ENCODE measurements at places on chromosomes 16 and 17. TPM values are rescaled to one million over a fixed set of nuclear protein-coding genes. Genes with fewer than 3 reads are reported as not detected.

- H3K36me3 ChIP-seq, result peaks cover 98% of the 10 kb centered on the region
- no peak for DNase-seq
- no peak overlapping the region for H3K4me3 ChIP-seq
Observed at GRCh38 chr17:40151414-40151963, 11.2 kb downstream of the CASC3 start.

- no peaks in the 10 kb centered on the region for H3K36me3 ChIP-seq
- H3K27ac ChIP-seq, result peak overlapping the region; percentile 7
- H3K4me3 ChIP-seq, result peak overlapping the region; percentile 7
- no peaks in the 10 kb centered on the region for H3K4me1 ChIP-seq
Observed at GRCh38 chr16:27374804-27375425, 27.1 kb upstream of the IL21R start.

- H3K36me3 ChIP-seq, result peaks cover 6% of the 10 kb centered on the region
- no peak overlapping the region for H3K27ac ChIP-seq
- no peaks in the 10 kb centered on the region for H3K27me3 ChIP-seq
- no peaks in the 10 kb centered on the region for H3K4me1 ChIP-seq
- no peak for DNase-seq
Observed at GRCh38 chr17:29733166-29733565, 110.5 kb upstream of the CORO6 start.

DNA sequence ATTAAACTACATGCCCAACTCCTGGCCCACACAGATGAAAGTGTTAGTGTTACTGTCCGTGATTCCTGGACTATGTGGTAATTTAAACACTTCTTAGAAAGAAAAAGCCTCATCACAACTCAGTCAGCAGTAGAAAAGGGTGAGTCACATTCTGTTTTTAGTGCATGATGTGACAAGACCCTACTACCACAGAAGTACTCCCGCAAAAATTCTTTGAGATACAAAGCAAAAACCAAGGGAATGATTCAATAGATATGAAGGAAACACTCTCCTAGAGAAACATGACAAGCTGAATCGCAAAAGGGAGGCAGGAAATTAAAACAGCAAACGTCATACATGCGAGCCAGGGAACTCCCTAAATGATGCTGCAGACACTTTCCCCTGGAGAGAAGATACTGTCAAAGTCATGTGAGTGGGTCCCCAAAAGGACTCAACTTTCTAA is 14.4 kb downstream of the SNN start:
- H3K27me3 ChIP-seq, result no peaks in the 10 kb centered on the region
- peak overlapping the region; percentile 75 for H3K27ac ChIP-seq
- H3K4me1 ChIP-seq, result peaks cover 72% of the 10 kb centered on the region
- H3K4me3 ChIP-seq, result no peak overlapping the region
- no peak for DNase-seq
- peaks cover 95% of the 10 kb centered on the region for H3K36me3 ChIP-seq

SEZ6L2 gene
- polyA plus RNA-seq, result 1.5 TPM

CSH1 gene
- not detected for polyA plus RNA-seq

TBC1D26 gene
- 0.05 TPM for polyA plus RNA-seq

CDRT15L2 gene
- polyA plus RNA-seq, result not detected
